ENCODE measurements at places on chromosomes 3 and 15. TPM values are rescaled to one million over a fixed set of nuclear protein-coding genes. Genes with fewer than 3 reads are reported as not detected.
A peak's percentile ranks its signal among the peaks of the same experiment; 100 is the strongest.

The RMDN3 gene
- 25.6 TPM for total RNA-seq

The RTP3 gene
- not detected for total RNA-seq

- H3K4me1 ChIP-seq: peaks cover 38% of the 10 kb centered on the region
- peak; percentile 57 for DNase-seq
- peak overlapping the region; percentile 71 for H3K27ac ChIP-seq
- H3K27me3 ChIP-seq: peaks cover 17% of the 10 kb centered on the region
- H3K4me3 ChIP-seq: peak overlapping the region; percentile 83
- H3K36me3 ChIP-seq: no peaks in the 10 kb centered on the region
Measured at GRCh38 chr15:68578175-68578979, 416 bp upstream of the CORO2B start.

GRCh38 chr15:67403428-67404154, 117.3 kb upstream of the C15orf61 start:
- H3K27ac ChIP-seq: no peak overlapping the region
- no peaks in the 10 kb centered on the region for H3K4me1 ChIP-seq
- H3K36me3 ChIP-seq: no peaks in the 10 kb centered on the region
- H3K27me3 ChIP-seq: peaks cover 7% of the 10 kb centered on the region
- no peak for DNase-seq
- no peak overlapping the region for H3K4me3 ChIP-seq

DNA sequence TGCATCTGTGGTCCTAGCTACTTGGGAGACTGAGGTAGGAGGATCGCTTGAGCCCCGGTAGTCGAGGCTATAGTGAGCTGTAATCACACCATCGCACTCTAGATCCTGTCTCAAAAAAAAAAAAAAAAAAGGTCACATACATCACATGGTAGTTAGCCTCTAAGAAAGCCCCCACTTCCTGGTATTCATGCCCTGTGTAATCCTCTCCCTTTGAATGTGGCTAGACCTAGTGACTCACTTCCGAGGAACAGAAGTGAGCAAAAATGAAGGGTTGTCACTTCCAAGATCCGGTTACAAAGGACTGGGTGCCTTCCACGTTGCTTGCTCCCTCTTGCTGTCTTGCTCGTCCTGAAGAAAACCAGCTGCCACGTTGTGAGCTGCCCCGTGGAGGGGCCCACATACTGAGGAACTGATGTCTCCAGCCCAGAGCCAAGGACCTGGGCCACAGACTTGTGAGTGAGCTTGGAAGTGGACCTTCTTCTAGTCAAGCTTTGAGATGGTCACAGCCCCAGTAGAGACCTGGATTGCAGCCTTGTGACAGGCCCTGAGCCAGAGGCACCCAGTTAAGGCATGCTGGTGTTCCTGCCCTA, 12.6 kb upstream of the LCTL start:
- H3K4me3 ChIP-seq: no peak overlapping the region
- H3K36me3 ChIP-seq: no peaks in the 10 kb centered on the region
- H3K4me1 ChIP-seq: peaks cover 6% of the 10 kb centered on the region
- H3K27ac ChIP-seq: no peak overlapping the region

- peaks cover 8% of the 10 kb centered on the region for H3K27me3 ChIP-seq
- H3K4me3 ChIP-seq: no peak overlapping the region
- DNase-seq: no peak
- H3K27ac ChIP-seq: no peak overlapping the region
- no peaks in the 10 kb centered on the region for H3K4me1 ChIP-seq
Measured at GRCh38 chr3:131803113-131803512, 231.7 kb downstream of the CPNE4 start.

GRCh38 chr3:94167796-94168195, 104.9 kb downstream of the NSUN3 start:
- H3K27me3 ChIP-seq: no peaks in the 10 kb centered on the region
- H3K36me3 ChIP-seq: no peaks in the 10 kb centered on the region
- H3K4me1 ChIP-seq: no peaks in the 10 kb centered on the region

DNA sequence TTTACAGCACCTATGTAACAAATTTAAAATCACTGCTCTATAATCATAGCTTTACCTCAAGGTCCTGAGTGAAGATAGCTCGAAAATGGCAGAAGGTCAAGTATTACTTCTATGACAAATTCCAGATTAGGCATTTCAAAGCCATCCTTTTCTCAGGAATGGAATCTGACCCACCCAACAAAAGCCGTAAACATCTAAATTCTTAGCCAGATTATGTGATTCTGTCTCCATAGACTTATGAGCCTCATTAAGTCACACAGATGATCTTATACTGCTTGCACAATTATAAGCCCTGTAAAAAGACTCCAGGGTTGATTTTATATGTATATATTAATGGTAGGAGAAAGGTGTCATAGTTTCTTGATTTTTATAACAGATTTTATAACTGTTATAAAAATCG, 56.9 kb downstream of the CEP152 start:
- H3K36me3 ChIP-seq: peaks cover 45% of the 10 kb centered on the region
- no peak for DNase-seq
- H3K4me1 ChIP-seq: peaks cover 6% of the 10 kb centered on the region
- no peak overlapping the region for H3K4me3 ChIP-seq

GRCh38 chr3:154123906-154124305, 2.7 kb downstream of the ARHGEF26 start:
- H3K27me3 ChIP-seq: peaks cover 41% of the 10 kb centered on the region
- H3K4me1 ChIP-seq: peaks cover 24% of the 10 kb centered on the region
- H3K27ac ChIP-seq: no peak overlapping the region
- no peak overlapping the region for H3K4me3 ChIP-seq

- DNase-seq: no peak
- no peaks in the 10 kb centered on the region for H3K4me1 ChIP-seq
- no peaks in the 10 kb centered on the region for H3K36me3 ChIP-seq
- peaks cover 14% of the 10 kb centered on the region for H3K27me3 ChIP-seq
Measured at GRCh38 chr3:197406266-197406665, 107.9 kb upstream of the DLG1 start.

DNA sequence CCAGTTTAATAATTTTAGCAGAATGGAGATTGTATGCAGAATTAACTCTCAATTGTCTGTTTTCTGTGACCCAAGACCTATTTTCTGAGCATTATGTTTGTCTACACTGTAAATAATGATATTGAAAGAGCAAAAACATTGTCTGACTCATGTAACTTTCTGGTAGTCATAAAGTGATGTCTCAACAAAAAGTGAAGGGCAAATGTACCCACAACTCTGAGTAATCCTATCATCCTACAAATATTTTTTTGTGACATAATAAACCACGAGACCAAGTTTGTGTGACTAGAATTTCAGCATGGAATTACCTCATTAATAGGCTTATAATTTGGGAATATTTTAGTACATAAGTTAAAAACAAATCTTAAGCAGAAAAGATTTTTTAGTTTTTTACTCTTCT, 15.4 kb upstream of the ABHD10 start:
- no peaks in the 10 kb centered on the region for H3K27me3 ChIP-seq
- DNase-seq: no peak
- H3K27ac ChIP-seq: no peak overlapping the region
- H3K4me1 ChIP-seq: peaks cover 5% of the 10 kb centered on the region
- no peak overlapping the region for H3K4me3 ChIP-seq
- H3K36me3 ChIP-seq: no peaks in the 10 kb centered on the region

GRCh38 chr15:61946778-61947177, 113.5 kb downstream of the VPS13C start:
- H3K4me1 ChIP-seq: no peaks in the 10 kb centered on the region
- no peak overlapping the region for H3K27ac ChIP-seq
